ENCODE measurements at places on chromosomes 7 and 10.

DNA sequence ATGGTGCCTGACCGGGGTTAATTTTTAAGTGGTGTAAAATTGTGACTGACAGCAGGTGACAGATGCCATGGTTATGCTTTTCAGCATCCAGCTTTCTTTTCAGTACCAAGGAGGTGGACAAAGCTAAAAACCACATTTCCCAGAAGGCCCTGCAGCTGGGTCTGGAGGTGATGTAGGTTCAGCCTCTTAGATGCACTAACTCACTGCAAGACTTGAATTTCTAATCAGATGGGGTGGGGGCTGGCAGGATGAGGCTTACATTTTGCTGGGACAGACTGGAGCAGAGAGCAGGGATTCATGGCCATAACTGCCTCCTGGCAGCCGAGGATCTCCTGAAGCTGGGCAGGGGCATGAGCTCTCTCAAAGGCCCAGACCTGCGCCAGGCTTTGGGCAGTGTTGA, 52.4 kb downstream of the PDIA4 start:
- DNase-seq, result no peak

GRCh38 chr10:113961182-113962031, 82.3 kb upstream of the ADRB1 start:
- DNase-seq, result peak; percentile 72

- DNase-seq, result peak; percentile 16
These were observed 61.1 kb downstream of the CNOT4 start for GRCh38 chr7:135448753-135449152.

GRCh38 chr7:155918720-155919390, 106.6 kb upstream of the SHH start:
- DNase-seq, result no peak

- peak; percentile 9 for DNase-seq
These were observed 285.9 kb upstream of the SMIM30 start for GRCh38 chr7:113404245-113404644.

GRCh38 chr10:34656661-34657060, 158.4 kb downstream of the PARD3 start:
- DNase-seq, result no peak

DNA sequence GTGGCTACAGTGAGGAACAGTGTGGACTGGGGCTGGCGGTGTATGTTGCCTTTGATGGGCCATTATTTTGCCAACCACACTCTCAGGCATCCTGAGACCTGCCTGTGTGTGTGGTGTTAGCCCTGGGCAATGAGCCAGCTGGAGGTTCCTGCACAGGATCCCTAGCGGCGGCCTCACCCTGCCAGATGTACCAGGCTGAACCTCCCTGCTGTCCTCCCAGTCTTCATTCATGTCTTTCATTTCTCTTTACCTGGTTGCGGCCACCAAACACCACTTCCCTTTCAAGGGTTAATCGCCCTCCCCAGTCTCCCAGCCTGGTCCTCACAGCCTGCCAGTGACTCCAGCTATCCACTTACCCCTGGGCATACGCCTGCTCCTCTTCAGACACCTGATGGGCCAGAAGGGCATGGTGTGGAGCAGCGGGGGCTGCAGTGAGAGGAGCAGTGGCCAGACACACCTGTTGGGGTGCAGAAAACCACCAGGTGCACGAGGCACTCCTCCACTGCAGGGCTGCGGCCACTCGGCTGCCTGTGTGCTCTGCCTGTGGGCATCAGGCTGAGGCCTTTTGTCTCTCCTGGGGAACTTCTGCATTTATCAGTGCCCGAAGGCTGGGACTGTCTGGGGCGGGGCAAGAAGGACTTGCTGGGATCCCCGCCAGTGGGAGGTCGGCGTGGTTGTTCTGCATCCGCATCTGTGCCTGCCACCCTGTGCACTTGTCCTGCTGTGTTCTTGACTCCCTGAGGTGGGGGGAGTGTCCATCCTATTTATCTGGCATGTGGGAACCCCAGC, 111.6 kb downstream of the ARHGAP22 start:
- peak; percentile 77 for DNase-seq

GRCh38 chr7:111059833-111060232, 31.1 kb upstream of the LRRN3 start:
- DNase-seq, result no peak

DNA sequence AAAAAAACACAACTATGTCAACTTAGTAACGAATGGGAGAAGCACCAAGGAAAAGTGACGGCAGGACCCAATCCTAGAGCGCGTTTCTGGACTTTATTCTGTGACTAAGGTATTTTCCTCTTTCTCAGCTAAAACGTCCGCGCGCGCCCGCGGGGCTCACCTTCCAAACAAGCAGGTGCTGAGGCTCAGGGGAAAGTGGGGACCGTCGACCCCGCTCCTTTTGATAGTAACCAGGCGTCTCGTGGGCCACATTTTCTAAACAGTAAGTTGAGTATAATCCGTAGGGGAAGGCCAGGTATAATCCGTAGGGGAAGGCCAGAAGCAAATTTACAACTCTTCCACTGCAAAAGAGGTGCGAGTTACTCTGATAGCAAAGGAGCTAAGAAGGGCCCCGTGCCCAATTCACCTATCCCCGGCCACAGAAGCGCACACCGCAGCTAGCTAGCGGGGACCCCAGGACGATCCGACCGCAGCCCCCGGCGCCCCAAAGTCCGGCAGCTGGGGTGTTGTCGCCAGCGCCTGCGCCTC, 743 bp downstream of the MKI67 start:
- no peak for DNase-seq

GRCh38 chr10:70492786-70493659, 14.5 kb downstream of the PALD1 start:
- DNase-seq, result peak; percentile 99

DNA sequence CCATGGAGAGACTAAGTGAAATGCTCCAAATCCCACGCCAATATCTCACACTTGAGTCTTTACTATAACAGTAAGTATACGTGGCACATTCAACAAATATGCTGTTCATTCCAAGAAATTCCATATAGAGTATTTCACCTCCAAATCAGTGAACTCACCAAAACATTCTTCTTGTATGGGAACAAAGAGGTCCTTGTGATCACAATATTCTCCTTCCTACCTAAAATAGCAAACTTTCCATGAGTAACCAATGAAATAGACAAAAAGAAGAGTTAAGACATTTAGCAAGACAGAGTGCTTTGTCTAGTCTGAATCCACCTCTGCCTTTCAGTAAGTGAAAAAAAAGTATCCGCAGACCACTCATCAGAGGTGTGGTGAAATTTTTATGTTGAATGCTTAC, 77.3 kb upstream of the NXPH1 start:
- DNase-seq, result no peak

- DNase-seq, result no peak
These were observed 55.3 kb downstream of the KIF5B start for GRCh38 chr10:32000937-32001336.

DNA sequence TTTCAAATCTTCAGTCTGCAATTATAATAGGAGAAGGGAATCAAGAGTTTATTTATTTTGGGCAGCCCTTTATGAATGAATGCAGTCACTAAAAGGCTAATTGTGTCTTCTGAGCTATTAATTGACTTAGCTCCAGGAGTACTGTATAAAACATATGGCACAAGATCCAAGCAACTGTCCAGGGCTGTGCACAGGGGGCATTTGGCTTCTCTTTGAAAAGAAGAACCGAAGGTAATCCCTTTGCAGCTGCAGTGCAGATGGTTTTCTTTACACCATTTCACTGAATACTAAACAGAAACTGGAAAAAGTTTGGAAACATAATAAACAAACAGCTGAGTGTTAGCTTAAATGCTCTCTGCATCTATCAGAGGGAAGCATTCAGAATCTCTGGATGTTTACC, 282.6 kb upstream of the LRRN3 start:
- no peak for DNase-seq

- no peak for DNase-seq
These were observed 184.8 kb downstream of the AUTS2 start for GRCh38 chr7:69782917-69783684.

- no peak for DNase-seq
These were observed at the start of gene KIAA1217 for GRCh38 chr10:24208661-24209431. Gene KIAA1217 (plus strand): TSS chr10:24209138. CDS start chr10:24209194, 56 bp downstream.

Measured in MV-4-11 (cell line).